ENCODE measurements at places on chromosomes 2 and 18. TPM values are rescaled to one million over a fixed set of nuclear protein-coding genes. Genes with fewer than 3 reads are reported as not detected.

Gene UGT1A9
- total RNA-seq: 37.2 TPM

Gene TUBA3E
- not detected for total RNA-seq

Gene ANTXR1
- total RNA-seq: 26.5 TPM

Gene KYNU
- total RNA-seq: 1.6 TPM

Gene IL36G
- total RNA-seq: not detected

Gene PRKCE
- total RNA-seq: 6.9 TPM

Gene FSHR
- 0.05 TPM for total RNA-seq

Gene NAGK
- 63.7 TPM for total RNA-seq

Gene APOB
- not detected for total RNA-seq

Gene SERPINB11
- total RNA-seq: not detected

Gene DNAJC5G
- not detected for total RNA-seq

Gene ANKRD30BL
- not detected for total RNA-seq

Gene NYAP2
- total RNA-seq: not detected

Gene UNC80
- total RNA-seq: not detected
